GM12878 (cell line): ENCODE measurements at places on chromosomes 1 and 21. TPM values are rescaled to one million over a fixed set of nuclear protein-coding genes. Genes with fewer than 3 reads are reported as not detected.

The OPTC gene
- not detected in 2 replicates for total RNA-seq

The SESN2 gene
- total RNA-seq = 21.7 and 23.9 TPM in 2 replicates

The B3GALT5 gene
- total RNA-seq = 0.03 and 0.08 TPM in 2 replicates

The KCNE2 gene
- total RNA-seq = not detected in 2 replicates

The OR10R2 gene
- not detected in 2 replicates for total RNA-seq

The CELF3 gene
- not detected in 2 replicates for total RNA-seq

The S100A1 gene
- not detected in 2 replicates for total RNA-seq

The DONSON gene
- 21.6 and 23.4 TPM in 2 replicates for total RNA-seq

The GSTM5 gene
- 0.26 and 0.40 TPM in 2 replicates for total RNA-seq

- H3K36me3 ChIP-seq = peaks cover 33% of the 10 kb centered on the region
- no peak overlapping the region for H3K4me3 ChIP-seq
- H3K4me1 ChIP-seq = no peaks in the 10 kb centered on the region
- H3K27me3 ChIP-seq = no peaks in the 10 kb centered on the region
- no peak overlapping the region for H3K27ac ChIP-seq
Measured at GRCh38 chr1:55069280-55069679, 29.9 kb downstream of the PCSK9 start.

GRCh38 chr21:41500931-41501381 is 7.0 kb downstream of the TMPRSS2 start:
- DNase-seq = no peak
- H3K4me1 ChIP-seq = no peaks in the 10 kb centered on the region
- H3K4me3 ChIP-seq = no peak overlapping the region
- H3K36me3 ChIP-seq = no peaks in the 10 kb centered on the region
- H3K27me3 ChIP-seq = peaks cover 2% of the 10 kb centered on the region
- H3K27ac ChIP-seq = no peak overlapping the region

DNA sequence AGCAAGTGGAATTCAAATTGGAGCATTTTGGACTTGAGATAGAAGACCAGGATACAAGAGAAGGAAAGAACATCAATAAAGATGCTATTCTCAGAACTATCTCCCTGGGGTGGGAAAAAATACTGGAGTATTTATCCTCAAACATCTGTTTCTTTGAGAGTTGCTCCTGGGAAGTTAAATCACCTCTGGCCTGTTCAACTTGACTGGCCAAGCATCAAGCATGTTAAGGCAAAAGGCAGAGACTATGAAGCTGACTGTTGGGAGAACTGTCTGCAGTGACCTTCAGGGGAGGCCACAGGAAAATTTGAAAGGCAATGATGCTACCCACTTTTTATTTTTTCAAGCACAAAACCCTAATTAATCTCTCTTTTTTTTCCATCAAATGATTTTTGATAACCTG is 239.0 kb downstream of the NTNG1 start:
- H3K4me3 ChIP-seq = no peak overlapping the region
- DNase-seq = no peak

DNA sequence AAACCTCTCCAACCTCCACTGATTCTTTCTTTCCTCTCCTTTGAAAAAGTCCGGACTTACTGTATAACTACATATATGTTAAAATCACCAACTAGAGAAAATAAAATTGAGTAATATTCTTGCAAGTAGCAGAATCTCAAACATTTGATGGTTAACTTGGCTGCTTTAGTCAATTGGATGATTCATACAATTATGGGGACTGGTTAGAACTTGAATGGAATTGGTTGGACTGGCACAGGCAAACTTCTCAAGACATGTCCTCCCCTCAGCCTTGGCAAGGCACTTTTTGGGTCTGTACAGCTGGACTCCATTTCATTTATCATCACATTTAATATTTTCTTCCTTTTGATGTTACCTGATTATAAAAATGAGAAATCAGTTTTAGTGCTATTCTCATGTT is 6.5 kb downstream of the WLS start:
- no peaks in the 10 kb centered on the region; the same call in 1 of the 2 replicates for H3K27me3 ChIP-seq
- H3K36me3 ChIP-seq = no peaks in the 10 kb centered on the region
- no peak overlapping the region for H3K4me3 ChIP-seq
- H3K4me1 ChIP-seq = no peaks in the 10 kb centered on the region
- no peak overlapping the region for H3K27ac ChIP-seq

GRCh38 chr1:39849203-39849602 is 34.1 kb downstream of the TRIT1 start:
- DNase-seq = no peak
- peaks cover 20% of the 10 kb centered on the region for H3K36me3 ChIP-seq
- no peak overlapping the region for H3K27ac ChIP-seq
- peaks cover 26% of the 10 kb centered on the region for H3K4me1 ChIP-seq
- no peaks in the 10 kb centered on the region for H3K27me3 ChIP-seq
- no peak overlapping the region for H3K4me3 ChIP-seq

- no peaks in the 10 kb centered on the region for H3K27me3 ChIP-seq
- no peak overlapping the region for H3K27ac ChIP-seq
- no peak for DNase-seq
- no peak overlapping the region for H3K4me3 ChIP-seq
Measured at GRCh38 chr1:100028765-100029164, 59.0 kb downstream of the SLC35A3 start.

DNA sequence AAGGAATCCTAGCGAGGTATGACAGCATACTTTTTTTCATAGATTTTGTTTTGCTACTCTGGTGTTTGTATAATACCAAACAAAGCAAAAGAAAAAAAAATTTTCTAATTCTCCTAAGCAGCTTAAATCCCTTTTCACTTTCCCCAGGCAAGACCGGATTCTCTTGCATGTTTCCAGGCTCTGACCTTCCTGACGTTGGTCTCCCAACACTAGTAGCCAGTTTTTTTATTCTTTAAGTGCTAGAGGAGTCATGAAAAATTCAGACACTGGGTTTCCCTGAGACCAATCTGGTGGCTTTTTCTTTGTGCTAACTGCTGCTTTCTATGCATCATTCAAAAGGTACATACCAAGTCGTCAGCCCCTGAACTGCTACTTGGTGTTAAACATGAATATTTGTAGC is 111.4 kb downstream of the ZNF326 start:
- H3K36me3 ChIP-seq = no peaks in the 10 kb centered on the region
- no peak overlapping the region for H3K4me3 ChIP-seq
- no peak overlapping the region for H3K27ac ChIP-seq
- no peaks in the 10 kb centered on the region for H3K4me1 ChIP-seq

DNA sequence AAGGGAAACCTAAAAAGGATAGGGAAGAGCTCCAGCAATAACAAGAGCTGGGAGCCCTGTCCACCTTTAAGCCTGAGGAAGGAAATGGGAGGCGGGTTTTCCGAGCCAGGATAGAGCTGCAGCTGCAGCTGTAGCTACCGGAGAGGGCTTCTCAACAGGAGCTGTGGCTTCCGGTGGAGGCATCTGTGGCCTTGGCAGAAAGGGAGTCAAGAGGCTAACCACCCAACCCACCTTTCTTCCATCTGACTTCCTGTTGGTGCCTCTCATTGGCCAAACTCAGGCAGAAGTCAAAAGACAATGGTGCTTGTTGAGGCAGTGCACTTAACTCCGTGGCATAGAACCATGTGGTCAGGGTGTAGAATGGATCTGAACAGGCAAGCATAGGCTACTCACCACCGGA is 313.1 kb upstream of the DAB1 start:
- no peak for DNase-seq
- H3K4me1 ChIP-seq = no peaks in the 10 kb centered on the region
- no peak overlapping the region for H3K27ac ChIP-seq
- H3K4me3 ChIP-seq = no peak overlapping the region
- no peaks in the 10 kb centered on the region for H3K27me3 ChIP-seq
- no peaks in the 10 kb centered on the region for H3K36me3 ChIP-seq

DNA sequence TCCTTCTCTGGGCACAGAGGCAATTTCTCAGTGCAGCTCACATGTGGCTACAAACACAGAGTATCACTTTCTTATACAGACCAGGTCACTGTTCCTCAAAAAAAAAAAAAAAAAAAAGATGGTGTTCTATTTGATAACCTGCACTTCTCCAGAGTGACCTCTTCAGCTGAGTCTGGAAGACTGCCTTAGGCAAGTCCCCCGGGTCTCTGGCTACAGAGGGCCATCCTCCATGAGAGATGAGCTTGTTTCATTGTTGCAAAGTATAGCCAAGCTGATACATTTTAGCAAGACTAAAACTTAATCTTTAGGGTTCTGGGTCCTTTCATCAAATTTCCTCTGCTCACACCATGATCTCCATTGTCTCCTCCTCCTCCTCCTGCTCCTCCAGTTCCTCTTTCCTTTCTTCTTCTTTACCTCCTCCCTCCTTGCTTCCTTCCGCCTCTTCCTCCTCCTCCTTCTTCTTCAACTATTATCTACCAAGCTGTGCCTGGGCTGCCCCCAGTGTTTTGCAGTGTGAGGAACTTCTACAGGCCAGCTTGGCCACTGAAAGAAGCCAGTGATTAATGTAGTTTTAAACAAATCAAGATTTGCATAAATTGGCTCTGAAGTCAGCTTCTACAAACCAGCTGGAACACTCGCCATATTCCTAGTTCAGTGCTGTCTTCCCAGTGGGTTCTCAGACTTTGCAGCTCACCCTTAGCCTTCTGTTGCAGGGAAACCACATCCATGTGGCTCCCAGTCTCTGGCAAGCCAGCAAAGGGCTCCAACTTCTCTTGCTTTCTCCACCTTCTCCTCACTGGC is 139.4 kb downstream of the RUNX1 start:
- H3K27ac ChIP-seq = no peak overlapping the region
- DNase-seq = no peak
- H3K27me3 ChIP-seq = no peaks in the 10 kb centered on the region; the same call in 1 of the 2 replicates
- H3K36me3 ChIP-seq = no peaks in the 10 kb centered on the region

- peaks cover 11% of the 10 kb centered on the region for H3K4me1 ChIP-seq
- no peak for DNase-seq
- H3K4me3 ChIP-seq = no peak overlapping the region
- no peaks in the 10 kb centered on the region for H3K27me3 ChIP-seq
- no peaks in the 10 kb centered on the region for H3K36me3 ChIP-seq
Measured at GRCh38 chr1:203038217-203038741, 12.0 kb downstream of the PPFIA4 start.

DNA sequence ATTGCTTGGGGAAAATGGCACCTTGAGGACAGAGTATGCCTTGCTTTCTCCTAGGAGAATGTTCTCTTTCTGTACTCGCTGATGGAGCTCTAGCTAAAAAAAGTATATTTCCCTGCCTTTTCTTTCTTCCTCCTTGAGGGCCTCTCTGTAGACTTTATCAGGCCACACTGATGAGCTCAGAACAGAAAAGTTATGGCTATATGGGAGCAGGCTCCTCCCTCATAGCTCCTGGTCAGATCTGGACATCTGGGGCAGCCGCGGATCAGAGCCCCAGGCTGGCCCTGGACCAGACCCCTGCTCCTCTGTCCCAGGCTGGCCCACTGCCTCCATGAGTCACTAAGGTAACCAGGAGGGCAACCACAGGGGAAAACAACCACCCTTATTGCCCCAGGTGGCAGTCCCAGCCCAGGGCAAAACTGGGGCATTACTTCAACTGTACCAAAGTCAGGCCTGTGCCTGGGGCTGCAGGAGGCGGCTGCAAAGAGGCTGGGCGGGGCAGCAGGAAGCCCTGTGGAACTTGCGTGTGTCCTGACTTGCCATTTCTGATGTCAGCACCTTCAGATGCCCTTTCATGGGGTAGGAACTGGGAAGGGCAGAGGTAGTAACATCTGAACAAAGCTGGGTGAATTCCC is 26.3 kb upstream of the ZNF648 start:
- H3K4me1 ChIP-seq = no peaks in the 10 kb centered on the region
- no peak overlapping the region for H3K4me3 ChIP-seq
- DNase-seq = no peak
- H3K27me3 ChIP-seq = no peaks in the 10 kb centered on the region

DNA sequence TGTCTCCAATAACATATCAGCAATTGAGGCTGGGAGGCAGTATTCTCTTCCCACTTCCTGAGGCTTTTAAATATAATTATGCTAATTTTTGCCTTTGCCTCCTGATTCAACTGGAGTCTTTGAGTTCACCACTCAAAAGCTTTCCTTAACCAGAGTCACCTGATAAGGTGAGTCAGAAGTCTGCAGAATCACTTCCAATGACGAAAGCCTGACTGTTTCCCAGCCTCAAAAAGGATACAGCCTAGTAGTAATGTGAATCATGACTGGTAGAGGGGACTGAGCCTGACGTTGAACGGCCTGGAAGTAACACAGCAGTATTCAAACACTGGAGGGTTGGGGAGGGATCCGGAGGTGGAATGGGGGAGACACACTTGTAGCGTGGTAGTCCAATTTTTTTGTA is 10.4 kb upstream of the MRPL9 start:
- no peak overlapping the region for H3K27ac ChIP-seq
- no peak overlapping the region for H3K4me3 ChIP-seq
- H3K4me1 ChIP-seq = no peaks in the 10 kb centered on the region

GRCh38 chr1:3069491-3070308 is 697 bp downstream of the PRDM16 start:
- no peaks in the 10 kb centered on the region for H3K4me1 ChIP-seq
- no peaks in the 10 kb centered on the region; the same call in none of the 2 replicates for H3K27me3 ChIP-seq
- H3K36me3 ChIP-seq = no peaks in the 10 kb centered on the region
- no peak overlapping the region for H3K27ac ChIP-seq
- DNase-seq = no peak
- no peak overlapping the region for H3K4me3 ChIP-seq

DNA sequence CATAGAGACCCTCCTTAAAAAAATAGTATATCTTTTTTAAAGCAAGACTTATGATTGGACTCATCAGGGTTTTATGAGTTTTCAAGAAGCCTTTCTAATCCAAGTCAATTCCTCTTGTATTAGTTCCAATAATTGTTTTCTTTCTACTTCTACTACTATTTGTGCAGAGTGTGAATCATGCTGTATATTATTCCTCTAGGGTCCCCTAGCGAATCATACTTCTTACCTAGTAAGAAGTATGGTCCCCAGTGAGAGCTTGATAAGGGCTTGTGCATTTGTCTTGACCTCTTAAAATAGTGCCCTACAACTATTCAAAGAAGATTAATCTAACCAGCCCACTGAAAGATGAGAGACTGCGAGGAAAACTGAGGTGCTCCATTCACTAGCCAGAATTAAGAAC is 715.7 kb upstream of the ZP4 start:
- no peaks in the 10 kb centered on the region for H3K36me3 ChIP-seq
- no peak overlapping the region for H3K4me3 ChIP-seq
- no peak for DNase-seq
- no peaks in the 10 kb centered on the region for H3K4me1 ChIP-seq
- no peaks in the 10 kb centered on the region for H3K27me3 ChIP-seq
- H3K27ac ChIP-seq = no peak overlapping the region

DNA sequence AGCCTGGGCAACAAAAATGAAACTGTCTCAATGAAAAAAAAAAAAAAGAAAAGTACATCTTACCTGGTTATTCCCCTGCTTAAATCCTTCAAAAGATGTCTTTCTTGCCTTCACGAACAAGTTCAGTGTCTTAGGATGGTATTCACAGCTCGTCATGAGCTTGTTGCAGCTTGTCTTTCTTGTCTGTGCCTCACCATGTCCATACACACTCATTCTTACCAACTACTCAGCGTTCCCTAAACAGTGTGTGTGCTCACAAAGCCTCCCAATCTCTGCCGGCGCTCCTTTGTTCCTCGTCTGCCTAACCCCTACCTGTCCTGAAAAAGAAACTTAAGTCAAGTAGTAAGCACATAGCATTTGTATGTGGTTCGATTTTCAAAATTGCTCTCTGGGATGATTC is 31.1 kb downstream of the UBE4B start:
- DNase-seq = no peak
- H3K4me1 ChIP-seq = peaks cover 9% of the 10 kb centered on the region
- H3K27me3 ChIP-seq = no peaks in the 10 kb centered on the region
- H3K27ac ChIP-seq = no peak overlapping the region

- H3K4me1 ChIP-seq = peaks cover 26% of the 10 kb centered on the region
- H3K27me3 ChIP-seq = no peaks in the 10 kb centered on the region
- no peak for DNase-seq
- peaks cover 2% of the 10 kb centered on the region; the same call in 1 of the 2 replicates for H3K36me3 ChIP-seq
- peak overlapping the region; percentile 57 for H3K27ac ChIP-seq
- H3K4me3 ChIP-seq = peak overlapping the region; percentile 30; the same call in 1 of the 2 replicates
Measured at GRCh38 chr1:74714429-74715235, 18.2 kb downstream of the CRYZ start.
